Cortex of kidney (tissue), 1 donor: ENCODE measurements at places on chromosomes 3 and 15.

DNA sequence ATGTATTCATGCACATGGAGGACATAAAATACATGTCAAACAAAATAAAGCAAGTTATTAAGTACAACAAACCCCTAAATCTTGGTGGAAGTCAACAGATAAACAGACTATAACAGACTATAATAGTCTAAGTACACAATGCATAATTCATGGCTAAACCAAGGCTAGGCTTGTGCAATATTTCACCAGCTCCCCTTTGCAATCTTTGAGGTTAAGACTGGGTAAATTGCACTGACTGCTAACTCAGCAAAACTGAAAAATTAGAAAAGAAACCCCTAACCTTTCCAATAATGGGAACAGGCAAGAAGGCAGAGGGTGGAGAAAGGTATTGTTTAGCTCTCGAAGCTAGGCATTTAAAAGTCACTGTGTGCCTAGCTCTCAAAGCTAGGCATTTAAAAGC lies 304.9 kb upstream of the WNT5A start:
- DNase-seq, result no peak

DNA sequence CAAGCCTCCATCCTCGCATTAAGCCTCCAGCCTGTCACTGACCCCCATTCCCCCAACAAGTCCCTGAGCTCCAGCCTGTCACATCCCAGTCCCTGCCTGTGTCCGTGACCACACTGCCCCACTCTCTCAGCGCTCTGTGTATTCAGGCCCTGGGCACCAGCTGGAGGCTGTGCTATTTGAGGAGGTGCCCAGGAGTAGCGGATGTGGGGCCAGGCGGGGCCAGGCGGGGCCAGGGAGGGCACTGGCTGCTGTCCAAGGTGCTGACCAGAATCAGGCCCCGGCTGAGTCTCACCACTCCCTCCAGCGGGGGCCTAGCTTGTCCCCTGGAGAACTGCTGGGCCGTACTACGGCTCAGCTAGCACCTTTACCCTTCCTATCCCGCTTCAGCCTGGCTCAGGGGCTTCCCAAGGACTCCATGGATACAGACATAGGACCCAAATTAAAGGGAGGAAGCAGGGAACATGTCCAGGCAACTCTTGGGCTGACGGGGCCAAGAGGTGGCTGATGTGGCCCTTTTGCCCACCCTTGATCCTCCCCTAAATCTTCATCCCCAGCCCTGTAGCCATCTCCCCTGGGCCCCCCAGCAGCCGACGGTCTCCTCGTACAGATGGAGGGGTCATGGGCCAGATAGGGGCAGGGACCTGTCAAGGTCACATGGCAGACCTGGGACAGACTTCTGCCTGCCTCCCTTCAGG lies 1.1 kb downstream of the HHATL start:
- no peak for DNase-seq

DNA sequence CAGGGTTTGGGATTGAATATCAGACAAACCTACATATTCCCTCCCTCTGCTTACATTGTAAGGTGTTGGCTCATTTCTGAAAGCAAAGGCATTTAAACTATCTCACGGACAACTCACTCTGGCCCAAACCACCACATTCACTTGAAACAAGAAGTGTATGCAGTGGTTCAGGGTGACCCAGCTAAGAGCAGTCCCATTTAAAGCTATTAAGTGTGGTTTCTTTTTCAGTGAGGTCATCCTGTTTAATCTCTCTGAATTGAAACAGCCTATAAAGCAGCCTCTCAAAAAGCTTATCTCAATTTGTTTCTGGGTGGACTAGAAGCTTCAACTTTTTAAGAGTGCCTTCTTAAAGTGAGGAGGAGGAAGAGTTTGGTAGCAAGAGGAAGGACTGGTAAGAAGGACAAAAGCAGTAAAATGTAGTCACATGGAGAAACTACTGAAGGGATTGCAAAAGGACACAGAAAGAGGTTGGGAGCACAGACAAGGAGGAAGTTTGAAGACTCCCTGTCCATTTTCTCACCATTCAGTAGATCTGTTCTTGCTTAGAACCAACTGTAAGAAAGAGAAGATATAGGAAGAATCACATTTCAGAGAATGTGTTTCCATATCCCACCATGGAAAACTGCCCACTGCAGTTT lies 151.6 kb downstream of the TMCO5A start:
- DNase-seq, result no peak

- DNase-seq, result no peak
These were observed 100.1 kb upstream of the CDIN1 start for GRCh38 chr15:36479200-36479896.

- no peak for DNase-seq
These were observed 902.5 kb downstream of the ZPLD1 start for GRCh38 chr3:103337179-103337845.

- DNase-seq, result no peak
These were observed 38.8 kb upstream of the PCSK6 start for GRCh38 chr15:101528108-101528916.

DNA sequence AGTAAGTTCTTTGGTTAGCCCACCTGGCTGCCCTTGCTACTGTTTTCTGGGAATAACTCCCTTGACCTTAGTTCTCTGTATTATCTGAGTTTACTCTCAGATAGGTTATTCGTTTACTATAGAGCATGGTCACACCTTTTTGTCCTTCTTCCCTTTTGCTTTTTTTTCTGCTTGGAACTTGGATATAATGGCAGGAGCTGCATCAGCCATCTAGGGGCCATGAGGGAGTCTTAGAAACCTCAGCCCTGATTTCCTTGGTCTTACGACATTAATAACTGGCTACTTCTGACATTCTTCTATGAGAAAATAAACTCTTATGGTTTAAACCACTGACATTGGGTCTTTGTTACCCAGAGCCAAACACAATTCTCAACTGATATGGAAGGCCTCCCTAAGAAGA lies 3.4 kb upstream of the SLC51B start:
- no peak for DNase-seq

DNA sequence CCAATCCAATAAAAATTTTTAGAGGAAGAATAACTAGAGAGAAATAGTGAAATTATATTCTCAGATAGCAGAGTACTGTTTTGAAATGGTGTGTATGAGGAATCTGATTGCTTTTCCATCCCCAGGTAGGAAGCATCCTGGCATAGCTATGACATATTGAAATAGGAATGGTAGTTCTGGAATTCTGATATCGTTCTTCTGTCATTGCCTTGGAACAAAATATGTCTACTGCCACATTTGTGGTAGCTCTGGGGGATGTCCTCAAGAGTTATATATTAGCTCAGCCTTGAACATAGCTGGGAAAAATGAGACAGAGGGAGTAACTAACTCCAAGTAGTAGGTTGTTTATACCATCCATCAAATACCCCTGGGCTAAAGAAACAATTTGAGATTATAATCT lies 950.7 kb downstream of the MCTP2 start:
- no peak for DNase-seq

DNA sequence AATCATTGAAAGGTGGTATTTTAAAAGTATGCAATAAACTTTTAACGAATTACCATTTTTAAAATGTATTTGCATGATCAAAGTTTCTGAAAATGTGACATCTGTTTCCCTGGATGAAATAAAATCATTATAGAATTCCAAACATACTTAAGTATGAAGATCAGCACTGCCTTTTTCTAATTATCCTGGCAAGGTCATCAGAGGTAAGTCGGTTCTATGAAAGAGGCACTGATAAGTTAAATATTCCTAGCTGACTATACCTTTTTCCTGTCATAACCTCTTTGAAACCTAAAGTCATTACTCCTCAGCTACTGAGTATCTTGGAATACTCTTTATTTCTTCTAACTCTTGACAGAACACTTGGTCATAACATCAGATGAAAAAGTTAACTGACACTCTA lies 406.1 kb upstream of the ALCAM start:
- no peak for DNase-seq

DNA sequence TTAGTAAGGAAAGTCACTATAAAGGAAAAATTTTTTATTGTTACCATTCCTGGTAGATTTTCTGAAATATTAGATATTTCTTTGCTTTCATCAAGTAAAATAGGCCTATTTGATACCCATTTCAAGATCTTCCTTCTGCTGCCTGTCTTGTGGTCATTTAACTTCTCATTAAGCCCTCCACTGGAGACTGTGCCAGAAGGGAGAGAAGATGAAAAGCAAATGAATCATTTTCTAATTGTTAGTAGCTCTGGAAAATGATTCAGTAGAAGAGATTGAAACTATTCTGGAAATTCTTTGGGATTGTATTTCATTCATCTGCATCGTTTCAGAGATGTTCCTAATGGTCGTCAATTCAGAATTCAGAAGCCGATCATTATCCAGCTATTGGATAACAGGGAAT lies 3.2 kb downstream of the KCTD6 start:
- no peak for DNase-seq

DNA sequence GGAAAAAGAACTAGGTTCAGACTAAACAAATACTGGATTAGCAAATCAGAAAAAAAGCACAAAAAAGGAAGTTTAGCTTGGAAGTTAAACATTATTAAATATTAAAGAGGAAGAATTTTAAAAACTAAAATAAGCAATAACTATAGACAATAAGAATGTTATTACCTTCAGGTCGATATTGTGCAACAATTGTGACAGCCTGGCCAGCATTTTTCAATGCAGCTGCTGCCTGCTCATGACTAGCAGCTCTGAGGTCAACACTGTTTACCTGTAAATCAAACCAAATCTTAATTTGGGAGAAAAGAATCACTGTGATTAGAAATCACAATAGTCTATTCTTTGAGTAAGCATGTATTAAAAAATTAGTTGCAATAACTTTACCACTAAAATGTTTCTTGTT lies 75.1 kb upstream of the MELTF start:
- no peak for DNase-seq

GRCh38 chr15:94327356-94327936 lies 96.1 kb downstream of the MCTP2 start:
- DNase-seq, result no peak

- no peak for DNase-seq
These were observed 18.0 kb upstream of the RYR3 start for GRCh38 chr15:33292717-33293307.
